Esophagus muscularis mucosa (tissue), 4 donors: ENCODE measurements at places on chromosomes 13 and 19. TPM values are rescaled to one million over a fixed set of nuclear protein-coding genes. Genes with fewer than 3 reads are reported as not detected.

DNA sequence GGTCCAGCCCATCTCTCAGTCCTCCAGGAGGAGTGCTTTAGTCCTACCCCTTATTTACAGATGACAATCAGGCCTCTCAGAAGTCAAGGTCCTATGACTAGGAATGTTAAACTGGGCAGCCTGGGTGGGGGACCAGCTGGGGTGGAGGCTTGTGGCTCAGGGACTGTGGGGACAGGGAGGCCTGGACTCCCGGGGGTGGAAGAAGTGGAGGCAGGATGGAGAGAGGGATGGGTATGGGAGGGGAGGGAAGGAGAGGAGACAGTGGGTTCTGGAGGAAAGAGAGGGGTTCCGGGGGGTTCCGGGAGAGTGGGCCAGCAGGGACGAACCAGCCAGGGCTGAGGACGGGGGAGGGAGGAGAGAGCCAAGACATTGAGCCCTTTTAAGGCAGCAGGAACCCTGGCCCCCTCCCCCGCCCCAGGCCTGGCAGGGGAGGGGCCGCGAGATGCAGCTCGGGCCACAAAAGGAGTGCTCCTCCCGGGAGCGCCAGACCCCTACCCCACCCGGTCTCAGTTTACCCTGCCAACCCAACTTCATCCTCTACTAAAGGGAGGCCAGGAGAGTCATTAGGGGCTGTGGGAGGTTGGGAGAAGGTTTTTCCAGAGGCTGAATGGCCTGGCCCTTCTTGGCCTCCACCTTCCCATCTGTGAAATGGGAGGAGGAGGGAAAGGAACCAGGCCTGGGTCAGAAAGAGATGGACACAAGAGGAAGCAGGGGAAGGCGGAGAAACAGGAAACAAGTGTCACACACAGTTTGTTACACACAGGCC is 1.7 kb downstream of the DMPK start:
- H3K4me1 ChIP-seq = peaks cover 56% of the 10 kb centered on the region
- H3K4me3 ChIP-seq = peak overlapping the region; percentile 82
- H3K27ac ChIP-seq = peak overlapping the region; percentile 94
- peaks cover 41% of the 10 kb centered on the region for H3K36me3 ChIP-seq
- H3K27me3 ChIP-seq = no peaks in the 10 kb centered on the region

GRCh38 chr13:45292176-45292575 is 48.8 kb downstream of the TPT1 start:
- no peak overlapping the region for H3K27ac ChIP-seq
- H3K4me1 ChIP-seq = no peaks in the 10 kb centered on the region
- peaks cover 6% of the 10 kb centered on the region for H3K36me3 ChIP-seq
- H3K27me3 ChIP-seq = no peaks in the 10 kb centered on the region

GRCh38 chr13:21913010-21913409 is 242.1 kb downstream of the FGF9 start:
- H3K4me3 ChIP-seq = no peak overlapping the region
- no peaks in the 10 kb centered on the region for H3K36me3 ChIP-seq
- H3K27ac ChIP-seq = no peak overlapping the region

- no peak overlapping the region for H3K4me3 ChIP-seq
- no peaks in the 10 kb centered on the region for H3K36me3 ChIP-seq
- H3K27me3 ChIP-seq = no peaks in the 10 kb centered on the region
- no peak for DNase-seq
- H3K4me1 ChIP-seq = no peaks in the 10 kb centered on the region
- H3K27ac ChIP-seq = no peak overlapping the region
Measured at GRCh38 chr13:49594576-49594975, 9.2 kb upstream of the RCBTB1 start.

Gene URI1
- 67.8 TPM for total RNA-seq

DNA sequence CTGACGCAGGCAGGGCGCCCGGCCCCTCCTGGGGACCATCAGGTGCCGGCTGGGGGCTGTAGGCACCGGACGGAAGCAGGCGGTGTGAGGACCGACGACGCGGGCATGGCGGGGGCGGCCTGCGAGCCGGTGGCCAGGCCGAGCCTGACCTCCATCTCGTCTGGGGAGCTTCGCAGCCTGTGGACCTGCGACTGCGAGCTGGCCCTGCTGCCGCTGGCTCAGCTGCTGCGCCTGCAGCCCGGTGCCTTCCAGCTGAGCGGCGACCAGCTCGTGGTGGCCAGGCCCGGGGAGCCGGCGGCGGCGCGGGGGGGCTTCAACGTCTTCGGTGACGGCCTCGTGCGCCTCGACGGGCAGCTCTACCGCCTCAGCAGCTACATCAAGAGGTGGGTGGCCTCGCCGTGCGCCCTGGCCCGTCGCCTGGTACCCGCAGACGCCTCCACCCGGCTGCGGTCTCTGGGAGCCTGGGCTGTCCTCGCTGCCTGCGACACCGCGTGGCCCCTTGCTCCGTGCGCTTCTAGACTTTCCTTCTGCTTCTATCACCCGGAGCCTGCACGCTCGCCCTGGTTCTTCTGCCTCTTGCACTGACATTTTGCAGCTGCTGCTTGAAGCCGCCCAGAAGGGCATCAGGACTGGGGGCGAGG is 460 bp downstream of the MEDAG start:
- peaks cover 8% of the 10 kb centered on the region for H3K27me3 ChIP-seq
- peak overlapping the region; percentile 75 for H3K27ac ChIP-seq
- H3K4me3 ChIP-seq = peak overlapping the region; percentile 57
- DNase-seq = peak; percentile 84
- no peaks in the 10 kb centered on the region for H3K36me3 ChIP-seq

GRCh38 chr19:31907661-31908060 is 437.7 kb upstream of the ZNF507 start:
- no peaks in the 10 kb centered on the region for H3K27me3 ChIP-seq
- no peaks in the 10 kb centered on the region for H3K36me3 ChIP-seq
- no peak overlapping the region for H3K4me3 ChIP-seq

- DNase-seq = no peak
- no peaks in the 10 kb centered on the region for H3K36me3 ChIP-seq
- no peaks in the 10 kb centered on the region for H3K27me3 ChIP-seq
- H3K27ac ChIP-seq = no peak overlapping the region
- H3K4me3 ChIP-seq = no peak overlapping the region
- H3K4me1 ChIP-seq = no peaks in the 10 kb centered on the region
Measured at GRCh38 chr13:101303521-101303920, 112.8 kb downstream of the NALCN start.
